ENCODE measurements at places on chromosomes 2 and 18.
A peak's percentile ranks its signal among the peaks of the same experiment; 100 is the strongest.

DNA sequence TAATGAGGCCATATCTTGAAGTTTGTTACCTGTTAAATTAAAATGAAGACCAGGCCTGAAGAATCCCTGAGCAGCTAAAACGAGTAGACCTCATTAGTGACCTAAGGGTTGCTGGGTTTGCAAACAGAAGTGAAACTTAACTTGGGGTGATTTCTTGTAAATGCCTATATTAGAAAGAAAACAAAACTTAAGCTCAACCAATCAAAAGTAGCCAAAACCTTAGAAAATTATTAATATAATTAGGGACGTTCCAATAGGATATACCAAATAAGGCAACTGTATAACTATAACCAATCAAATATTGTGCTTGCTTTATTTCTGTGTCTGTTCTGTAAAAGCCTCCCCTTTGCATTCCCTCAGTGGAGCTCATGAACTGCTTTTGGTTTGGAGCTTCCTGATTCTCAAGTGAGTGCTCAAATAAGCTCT lies 137.9 kb upstream of the VRK2 start:
- no peak for DNase-seq

DNA sequence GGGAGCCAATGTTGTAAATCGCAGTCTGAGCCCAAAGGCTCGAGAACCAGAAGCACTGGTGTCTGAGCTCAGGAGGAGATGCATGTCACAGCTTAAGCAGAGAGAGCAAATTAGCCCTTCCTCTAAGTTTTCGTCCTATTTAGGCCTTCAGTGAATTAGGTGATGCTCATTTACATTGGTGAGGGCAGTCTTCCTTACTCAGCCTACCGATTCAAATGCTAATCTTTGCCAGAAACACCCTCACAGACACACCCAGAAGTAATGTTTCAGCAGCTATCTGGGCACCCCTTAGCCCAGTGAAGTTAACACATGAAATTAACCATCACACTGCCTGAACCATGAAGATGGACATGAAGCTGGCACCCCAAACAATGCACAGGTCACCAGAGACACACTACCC lies 385.1 kb downstream of the STK39 start:
- no peak for DNase-seq

GRCh38 chr18:45462179-45462578 lies 153.1 kb upstream of the SLC14A2 start:
- DNase-seq: no peak

GRCh38 chr2:222799262-222799918 lies 61.4 kb upstream of the ACSL3 start:
- DNase-seq: no peak

- no peak for DNase-seq
Observed at GRCh38 chr2:207403950-207404349, 125.8 kb upstream of the CREB1 start.

- DNase-seq: no peak
Observed at GRCh38 chr2:53242090-53242489, 525.5 kb upstream of the CHAC2 start.

- DNase-seq: no peak
Observed at GRCh38 chr2:232316461-232317330, 61.9 kb upstream of the ALPP start.

DNA sequence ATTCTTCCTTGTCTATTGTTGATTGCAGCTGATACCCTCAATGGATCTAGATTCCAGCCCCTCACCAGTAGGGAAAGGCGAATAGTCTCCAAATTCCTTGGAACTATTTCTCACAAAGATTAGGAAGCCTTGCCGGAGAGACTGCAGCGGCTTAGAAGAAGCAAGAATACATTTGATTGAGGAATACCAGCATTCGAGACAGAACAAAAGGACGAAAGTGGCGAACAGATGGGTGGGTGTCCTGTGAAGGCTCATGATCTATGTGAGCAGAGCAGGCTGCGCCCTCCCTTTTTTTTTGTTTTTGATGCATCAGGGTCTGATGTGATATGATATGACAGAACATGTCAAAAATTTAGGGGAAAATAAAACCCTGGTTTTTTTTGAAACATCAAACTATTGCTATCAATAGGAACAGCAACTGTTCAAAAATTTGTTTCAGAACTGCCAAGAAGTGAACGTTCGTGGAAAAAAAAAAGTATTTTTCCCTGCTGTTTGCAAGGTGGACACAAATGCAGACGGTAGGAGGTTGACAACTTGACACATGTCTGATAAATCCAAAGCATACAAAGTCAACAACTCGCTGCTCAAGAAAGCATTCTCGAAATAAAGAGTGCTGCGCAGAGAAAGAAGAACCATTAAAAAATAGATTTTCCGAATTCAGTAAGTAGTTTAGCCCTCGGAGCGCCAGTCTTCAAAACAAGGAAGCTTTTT lies 49.1 kb downstream of the PTGR3 start:
- DNase-seq: no peak

GRCh38 chr2:54259413-54260240 lies 3.6 kb upstream of the TSPYL6 start:
- DNase-seq: no peak

GRCh38 chr2:110101280-110101844 lies 14.3 kb downstream of the MALL start:
- DNase-seq: peak; percentile 97

DNA sequence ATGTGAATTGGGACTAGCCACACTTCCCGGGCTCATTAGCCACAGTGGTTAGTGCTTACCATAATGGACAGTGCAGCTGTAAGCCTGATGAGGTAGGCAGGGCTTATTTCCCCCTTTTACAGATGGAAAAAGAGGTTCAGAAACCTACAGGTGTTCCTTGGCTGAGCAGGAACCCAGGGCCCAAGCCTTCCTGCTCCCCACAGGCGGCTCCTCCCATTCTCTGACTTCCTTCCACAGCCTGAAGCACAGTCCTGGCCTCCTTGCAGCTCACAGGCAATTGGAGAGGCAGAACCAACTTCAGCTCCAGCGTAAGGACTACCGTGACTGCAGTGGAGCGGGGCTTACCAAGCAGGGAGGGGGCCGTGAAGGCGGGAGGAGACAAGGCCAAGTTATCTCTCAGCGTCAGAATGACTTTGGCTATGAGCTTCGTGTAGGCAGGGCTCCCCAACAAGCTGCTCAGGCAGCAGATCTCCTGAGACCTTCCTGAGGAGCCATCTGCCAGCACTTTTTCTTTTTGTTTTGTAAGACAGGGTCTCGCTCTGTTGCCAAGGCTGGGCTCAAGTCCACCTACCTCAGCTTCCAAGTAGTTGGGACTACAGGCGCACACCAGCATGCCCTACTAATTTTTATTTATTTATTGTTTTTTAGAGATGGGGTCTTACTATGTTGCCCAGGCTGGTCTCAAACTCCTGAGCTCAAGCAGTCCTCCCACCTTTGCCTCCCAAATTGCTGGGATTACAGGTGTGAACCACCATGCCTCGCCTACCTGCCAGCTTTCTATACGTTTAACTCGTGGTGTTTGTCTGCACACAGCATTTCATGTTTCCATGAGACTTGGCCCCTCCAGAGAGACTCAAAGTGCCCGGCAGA lies 34.2 kb upstream of the NT5DC4 start:
- DNase-seq: no peak

GRCh38 chr2:47028171-47028570 lies 112.6 kb upstream of the MCFD2 start:
- no peak for DNase-seq

GRCh38 chr2:238483656-238484055 lies 56.9 kb downstream of the ASB1 start:
- DNase-seq: no peak

DNA sequence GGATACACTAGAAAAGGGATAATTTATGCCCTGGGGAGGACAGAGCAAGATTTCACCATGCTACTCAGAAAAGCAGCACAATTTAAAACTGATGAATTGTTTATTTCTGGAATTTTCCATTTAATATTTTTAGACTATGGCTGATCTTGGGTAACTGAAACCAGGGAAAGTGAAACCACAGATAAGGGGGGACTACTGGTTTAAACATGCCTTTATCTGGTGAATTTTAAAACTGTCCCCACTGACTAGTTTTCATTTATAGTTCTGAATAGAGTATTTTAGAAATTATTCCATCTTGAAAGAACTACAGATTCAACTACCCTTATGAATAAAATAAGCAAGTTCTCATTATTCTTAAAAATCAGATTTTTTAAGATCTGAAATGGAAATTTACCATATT lies 15.0 kb downstream of the NFU1 start:
- DNase-seq: no peak
